ENCODE measurements at places on chromosomes 1 and 21. TPM values are rescaled to one million over a fixed set of nuclear protein-coding genes. Genes with fewer than 3 reads are reported as not detected.

GRCh38 chr1:206049919-206050600, 2.9 kb upstream of the RHEX start:
- no peak for DNase-seq

GRCh38 chr1:118861216-118861615, 126.9 kb downstream of the TBX15 start:
- DNase-seq = no peak

Gene TBX19
- total RNA-seq = 1.2 TPM

- no peak for DNase-seq
These were observed 87.6 kb downstream of the HMCN1 start for GRCh38 chr1:185821612-185822385.

GRCh38 chr21:30605968-30606367, 5.1 kb downstream of the KRTAP22-1 start:
- DNase-seq = no peak

Gene RFX5
- 26.0 TPM for total RNA-seq

DNA sequence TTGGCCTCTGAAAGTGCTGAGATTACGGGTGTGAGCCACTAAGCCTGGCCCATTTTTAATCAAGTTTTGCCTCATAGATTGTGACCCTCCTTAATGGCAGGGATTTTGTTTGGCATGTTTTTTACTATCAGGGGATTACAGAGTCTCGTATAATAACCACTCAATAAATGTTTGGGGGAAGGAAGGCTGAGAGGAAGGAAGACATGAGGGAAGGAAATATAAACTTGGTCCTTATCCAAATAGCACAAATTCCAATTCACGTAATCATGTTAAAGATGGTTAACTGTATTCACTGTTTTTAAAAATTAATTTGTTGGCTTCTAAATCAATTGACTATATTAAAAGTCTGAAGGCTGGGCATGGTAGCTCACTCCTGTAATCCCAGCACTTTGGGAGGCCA, 30.9 kb upstream of the SERTAD4 start:
- DNase-seq = no peak

- no peak for DNase-seq
These were observed 20.3 kb downstream of the ARHGEF10L start for GRCh38 chr1:17559615-17560419.

GRCh38 chr1:204036882-204037655, 35.8 kb upstream of the SOX13 start:
- DNase-seq = no peak

Gene SPATA17
- 0.51 TPM for total RNA-seq

DNA sequence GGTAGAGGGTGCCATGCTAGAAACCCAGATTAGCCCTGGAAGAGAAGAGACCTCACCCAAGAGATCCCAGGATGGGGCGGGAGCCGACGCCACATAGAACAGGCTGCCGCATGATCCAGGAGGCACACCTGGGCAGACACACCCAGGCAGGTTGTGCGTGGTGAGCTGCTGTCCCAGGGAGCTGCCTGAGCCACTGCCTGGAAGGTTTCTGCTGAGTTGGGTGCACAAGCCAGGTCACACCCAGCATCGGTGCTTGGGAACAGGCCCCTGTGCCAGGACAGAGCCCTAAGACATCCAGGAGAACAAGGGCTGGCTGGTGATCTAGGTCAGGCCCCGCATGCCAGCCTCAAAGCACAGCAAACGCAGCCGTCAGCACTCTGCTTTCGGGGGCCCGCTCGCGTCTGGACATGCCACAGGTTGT, 40.2 kb downstream of the CTNNBIP1 start:
- no peak for DNase-seq

Gene ADAMTSL4
- 79.6 TPM for total RNA-seq

- no peak for DNase-seq
These were observed 267.5 kb upstream of the RAB4A start for GRCh38 chr1:229003233-229004031.

GRCh38 chr1:206469411-206469932, 804 bp upstream of the IKBKE start:
- no peak for DNase-seq

- no peak for DNase-seq
These were observed 1.3 kb downstream of the PARK7 start for GRCh38 chr1:7962636-7963377.

DNA sequence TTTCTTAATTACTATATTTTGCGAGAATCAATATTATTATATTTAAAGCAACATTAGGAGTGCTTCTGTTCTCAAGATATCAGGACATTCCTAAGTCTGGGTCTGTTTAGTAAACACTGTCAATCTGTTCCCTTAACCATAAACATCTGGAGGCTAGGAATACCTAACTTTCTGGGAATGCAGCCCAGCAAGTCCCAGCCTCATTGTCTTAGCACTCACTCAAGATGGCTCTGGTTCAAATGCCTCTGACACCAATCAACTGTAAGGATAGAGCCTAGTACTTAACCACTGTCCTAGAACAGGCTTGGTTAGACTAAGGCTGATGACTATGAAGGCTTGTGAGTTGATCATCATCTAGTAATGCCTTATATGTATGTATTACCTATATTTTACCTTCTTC, 61.5 kb downstream of the TNN start:
- DNase-seq = no peak

DNA sequence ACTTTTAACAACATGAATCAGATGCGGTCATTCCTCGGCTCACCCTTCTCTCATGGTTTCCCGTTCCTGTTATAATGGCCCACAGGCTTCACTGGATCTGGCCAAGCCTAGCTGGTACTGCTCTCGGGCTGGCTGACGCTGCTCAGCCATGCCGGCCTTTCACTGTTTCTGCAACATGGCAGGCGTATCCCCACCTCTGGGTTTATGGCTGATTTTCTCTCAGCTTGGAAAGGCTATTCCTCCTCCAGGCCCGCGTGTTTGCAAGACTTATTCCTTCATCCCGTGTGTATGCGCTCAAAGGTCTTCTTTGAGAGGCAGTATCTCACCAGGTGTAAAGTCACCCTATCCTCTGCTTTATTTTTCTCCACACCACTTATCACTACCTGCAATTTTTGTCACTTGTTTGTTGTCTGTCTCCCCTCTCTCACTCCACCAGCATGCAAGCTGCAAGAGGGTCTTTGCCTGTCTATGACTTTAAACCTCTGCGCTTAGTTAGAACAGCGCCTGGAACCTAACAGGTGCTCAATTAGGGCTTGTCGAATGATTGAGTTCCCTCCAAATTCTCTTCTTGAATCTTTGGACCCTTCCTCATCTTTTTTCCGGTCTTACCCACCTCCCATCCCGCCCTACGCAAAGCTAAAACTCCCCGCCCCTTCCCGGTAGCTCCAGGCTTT, 491 bp upstream of the RAP1A start:
- DNase-seq = no peak

DNA sequence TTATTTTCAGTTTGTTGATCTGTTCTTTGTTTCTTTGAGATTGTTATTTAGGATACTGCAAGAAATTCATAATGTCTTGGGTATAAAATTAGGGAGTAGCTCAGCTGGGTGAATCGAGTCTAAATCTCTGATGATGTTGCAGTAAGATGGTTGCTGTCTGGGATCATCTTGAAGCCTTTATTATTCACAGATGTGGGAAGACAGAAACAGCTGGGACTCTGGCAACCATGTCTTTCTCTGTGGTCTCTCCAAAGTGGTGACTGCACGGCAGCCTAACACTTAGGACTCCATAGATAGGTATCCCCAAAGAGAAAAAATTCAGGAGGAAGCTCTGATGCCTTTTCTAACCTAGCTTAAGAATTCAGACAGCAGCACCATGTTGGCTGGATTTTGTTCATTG, 52.7 kb downstream of the RAP1A start:
- DNase-seq = no peak

- DNase-seq = no peak
These were observed 1.4 kb downstream of the PDPN start for GRCh38 chr1:13584876-13585611.

DNA sequence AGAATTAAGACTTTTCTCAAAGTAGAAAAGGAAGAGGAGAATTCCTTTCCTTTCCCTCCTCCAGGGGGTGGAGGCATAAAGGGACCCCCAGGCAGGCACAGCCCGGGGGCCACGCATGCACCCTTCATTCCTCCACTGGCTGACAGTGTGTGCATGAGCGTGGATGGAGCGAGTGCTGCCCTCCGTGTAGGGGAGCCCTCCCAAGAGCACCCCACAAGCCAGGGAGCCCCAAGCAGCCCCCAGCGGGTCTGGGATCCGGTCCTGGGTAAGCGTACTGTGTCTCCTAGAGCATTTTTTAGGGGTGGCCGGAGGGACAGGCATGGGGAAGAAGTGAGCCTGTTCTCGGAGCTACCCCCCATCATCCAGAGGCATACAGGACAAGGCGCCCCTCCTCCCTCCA, 120.5 kb downstream of the SIK1 start:
- peak; percentile 34 for DNase-seq

GRCh38 chr1:221397606-221398005, 344.3 kb downstream of the DUSP10 start:
- no peak for DNase-seq

DNA sequence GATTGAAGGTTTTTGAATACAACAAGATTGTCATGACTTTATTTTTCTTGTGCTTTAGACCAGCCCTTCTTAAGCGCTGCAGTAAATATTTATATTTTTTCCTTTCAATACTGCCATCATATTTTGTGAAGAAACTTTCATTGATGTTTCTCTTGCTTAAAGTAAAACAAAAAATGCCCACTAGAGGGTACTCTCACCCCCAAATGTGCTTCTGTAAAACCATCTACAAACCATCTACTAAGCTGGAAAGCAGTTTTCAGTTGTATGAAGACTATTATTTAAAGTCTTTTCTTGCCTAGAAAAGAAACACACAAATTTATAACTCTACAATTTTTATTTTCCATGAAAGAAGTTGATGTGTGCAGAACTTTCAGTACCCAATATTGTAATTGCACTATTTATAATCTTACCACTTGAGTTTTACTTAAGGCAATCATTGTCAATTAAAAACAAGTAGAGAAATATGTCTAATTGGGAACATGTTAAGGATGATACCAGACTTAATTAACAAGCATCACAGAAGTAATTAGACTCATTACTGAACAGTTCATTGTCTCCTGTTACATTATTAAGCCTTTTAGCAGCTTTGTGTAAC, 10.7 kb downstream of the LEPR start:
- DNase-seq = no peak

- no peak for DNase-seq
These were observed 116.3 kb upstream of the SLC25A33 start for GRCh38 chr1:9422911-9423505.

Gene NFASC
- 76.8 TPM for total RNA-seq

Gene ADGRB2
- total RNA-seq = 5.3 TPM

DNA sequence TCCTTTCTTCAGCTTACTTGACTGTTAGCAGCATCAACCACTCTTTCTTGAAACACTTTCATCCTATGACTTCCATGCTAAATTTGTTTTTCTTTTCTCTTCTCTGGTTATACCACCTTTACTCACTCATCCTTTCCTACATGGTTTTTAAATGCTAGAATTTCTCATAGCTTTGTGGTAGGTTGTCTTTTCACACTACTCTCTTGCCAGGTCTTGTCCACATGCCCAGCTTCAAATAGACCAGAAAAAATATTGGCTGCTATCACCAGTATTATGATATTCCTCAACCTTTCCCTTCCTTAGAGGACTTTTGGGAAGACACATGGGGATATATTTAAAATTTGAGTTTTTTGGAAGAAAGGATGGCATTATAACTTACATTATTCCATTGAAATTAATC, 48.8 kb downstream of the PPP1R12B start:
- no peak for DNase-seq

Gene PPCS
- total RNA-seq = 47.0 TPM

GRCh38 chr21:15751037-15751436, 21.3 kb downstream of the USP25 start:
- no peak for DNase-seq

Gene SLC25A24
- total RNA-seq = 29.7 TPM

Gene GBP3
- 28.4 TPM for total RNA-seq

Gene LCE3D
- not detected for total RNA-seq

DNA sequence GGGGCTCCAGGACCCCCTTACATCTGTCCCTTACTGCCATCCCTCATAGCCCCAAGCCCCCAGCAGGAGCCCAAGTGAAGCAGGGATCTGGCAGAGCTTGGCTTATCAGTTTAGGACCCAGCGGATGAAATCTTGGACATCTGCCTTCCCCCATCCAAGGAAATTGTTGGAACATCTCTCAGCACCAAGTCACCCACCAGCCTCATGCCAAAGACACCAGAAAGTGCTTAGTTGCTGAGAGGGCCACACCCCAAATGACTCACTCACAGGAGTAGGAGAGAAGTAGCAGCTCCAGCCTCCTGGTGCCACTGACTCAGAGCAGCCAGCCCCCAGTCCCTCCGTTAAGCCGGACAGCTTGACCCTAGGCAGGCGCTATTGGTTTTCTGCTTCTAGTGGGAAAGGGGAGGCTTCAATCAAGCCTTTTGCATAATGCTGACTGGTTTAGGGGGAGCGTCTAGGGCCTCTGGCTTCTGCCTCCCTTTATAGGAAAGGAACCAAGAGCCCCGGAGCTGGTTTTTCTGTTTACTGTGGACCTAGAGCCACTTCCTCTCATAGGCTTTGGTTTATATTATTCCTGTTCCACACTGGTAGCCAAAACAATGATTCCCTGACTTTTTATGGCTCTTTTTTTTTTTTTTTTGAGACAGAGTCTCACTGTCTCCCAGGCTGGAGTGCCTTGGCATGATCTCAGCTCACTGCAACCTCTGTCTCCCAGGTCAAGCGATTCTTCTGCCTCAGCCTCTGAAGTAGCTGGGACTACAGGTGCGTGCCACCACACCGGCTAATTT, 114.2 kb upstream of the IPO9 start:
- DNase-seq = peak; percentile 95

DNA sequence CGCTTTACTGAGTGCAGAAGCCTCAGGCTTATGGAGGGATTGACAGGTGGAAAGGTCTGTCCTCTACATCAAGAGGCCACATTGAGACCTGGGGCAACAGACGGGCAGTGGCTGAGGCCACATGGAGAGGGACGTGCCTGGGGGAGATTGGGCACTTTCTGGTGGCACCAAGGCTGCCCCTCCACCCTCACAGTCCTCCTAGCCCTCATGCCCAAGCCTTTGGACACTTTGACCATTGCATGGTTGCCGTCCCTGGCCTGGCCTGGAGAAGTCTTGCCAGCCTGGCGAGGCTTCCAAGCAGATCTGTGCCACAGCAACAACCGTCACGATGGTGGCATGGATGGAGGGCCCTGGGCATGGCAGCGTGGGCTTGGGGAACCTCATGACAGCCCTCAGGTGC, 192.1 kb upstream of the VAMP3 start:
- peak; percentile 32 for DNase-seq

DNA sequence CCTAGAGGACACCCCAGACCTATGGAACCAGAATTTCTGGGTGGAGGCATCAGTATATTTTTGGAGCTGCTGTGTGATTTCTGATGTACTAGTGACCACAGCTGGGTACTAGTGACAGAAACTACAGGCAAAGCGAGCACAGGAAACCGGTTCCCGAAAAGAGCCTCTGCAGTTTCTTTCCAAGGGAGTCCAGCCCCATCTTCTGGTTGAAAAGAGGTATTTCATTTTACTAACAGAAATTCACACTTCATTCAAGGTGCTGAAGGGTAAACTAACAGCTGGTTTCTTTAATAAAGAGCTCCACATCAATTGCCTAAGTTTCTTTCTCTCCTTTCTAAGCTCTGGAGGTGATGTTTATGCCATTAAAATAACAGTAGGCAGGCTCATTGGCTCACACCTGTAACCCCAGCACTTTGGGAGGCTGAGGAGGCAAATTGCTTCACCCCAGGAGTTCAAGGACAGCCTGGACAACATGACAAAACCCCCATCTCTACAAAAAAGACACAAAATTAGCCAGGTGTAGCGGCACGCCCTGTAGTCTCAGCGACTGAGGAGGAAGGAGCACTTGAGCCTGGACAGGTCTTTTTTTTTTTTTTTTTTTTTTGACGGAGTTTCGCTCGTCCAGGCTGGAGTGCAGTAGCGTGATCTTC, 22.0 kb downstream of the THAP3 start:
- no peak for DNase-seq

Gene C1QTNF12
- 4.1 TPM for total RNA-seq

GRCh38 chr1:200181861-200182260, 154.4 kb downstream of the NR5A2 start:
- DNase-seq = no peak
